Stimulated activated CD4-positive, alpha-beta T cell treated with anti-CD3 and anti-CD28 coated beads, TNF-alpha, amount 100 ng/mL, for 4 hours (primary cell): ENCODE measurements at places on chromosomes 6 and 20.

DNA sequence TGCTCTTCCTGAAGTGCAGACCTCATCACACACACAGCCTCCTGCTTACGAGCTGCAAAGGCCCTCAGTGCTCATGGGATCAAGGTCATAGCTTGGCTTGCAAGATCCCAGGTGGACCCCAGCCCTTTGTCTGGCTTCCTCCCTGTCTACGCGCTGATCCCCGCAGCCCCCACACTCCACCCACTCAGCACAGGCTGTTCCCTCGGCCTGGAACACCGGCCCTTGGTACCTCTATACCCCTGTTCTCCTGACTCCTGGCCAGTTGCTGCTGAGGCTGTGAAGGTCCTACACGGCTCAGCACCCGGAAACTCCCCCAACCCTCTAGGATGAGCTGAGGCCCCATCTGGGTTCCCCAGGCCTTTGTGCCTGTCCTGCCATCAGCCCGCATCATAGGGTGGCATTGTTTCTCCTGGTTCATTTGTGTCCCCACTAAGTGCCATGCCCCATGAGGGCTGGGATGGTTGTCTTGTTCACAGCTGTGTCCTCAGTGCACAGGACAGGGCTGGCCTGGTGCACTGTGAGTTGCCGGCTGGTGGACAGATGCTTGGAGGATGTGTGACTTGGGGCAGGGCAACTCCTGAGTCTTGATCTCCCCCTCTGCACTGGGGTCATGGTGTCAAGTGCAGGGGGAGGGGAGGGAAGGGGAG, 57.0 kb downstream of the ADNP start:
- no peak for DNase-seq

- no peak for DNase-seq
These were observed 54.7 kb downstream of the BMP5 start for GRCh38 chr6:55820696-55821095.

- DNase-seq = no peak
These were observed 2.9 kb upstream of the HIVEP2 start for GRCh38 chr6:142947714-142948480.

GRCh38 chr6:100255701-100256100, 209.0 kb downstream of the SIM1 start:
- DNase-seq = no peak

DNA sequence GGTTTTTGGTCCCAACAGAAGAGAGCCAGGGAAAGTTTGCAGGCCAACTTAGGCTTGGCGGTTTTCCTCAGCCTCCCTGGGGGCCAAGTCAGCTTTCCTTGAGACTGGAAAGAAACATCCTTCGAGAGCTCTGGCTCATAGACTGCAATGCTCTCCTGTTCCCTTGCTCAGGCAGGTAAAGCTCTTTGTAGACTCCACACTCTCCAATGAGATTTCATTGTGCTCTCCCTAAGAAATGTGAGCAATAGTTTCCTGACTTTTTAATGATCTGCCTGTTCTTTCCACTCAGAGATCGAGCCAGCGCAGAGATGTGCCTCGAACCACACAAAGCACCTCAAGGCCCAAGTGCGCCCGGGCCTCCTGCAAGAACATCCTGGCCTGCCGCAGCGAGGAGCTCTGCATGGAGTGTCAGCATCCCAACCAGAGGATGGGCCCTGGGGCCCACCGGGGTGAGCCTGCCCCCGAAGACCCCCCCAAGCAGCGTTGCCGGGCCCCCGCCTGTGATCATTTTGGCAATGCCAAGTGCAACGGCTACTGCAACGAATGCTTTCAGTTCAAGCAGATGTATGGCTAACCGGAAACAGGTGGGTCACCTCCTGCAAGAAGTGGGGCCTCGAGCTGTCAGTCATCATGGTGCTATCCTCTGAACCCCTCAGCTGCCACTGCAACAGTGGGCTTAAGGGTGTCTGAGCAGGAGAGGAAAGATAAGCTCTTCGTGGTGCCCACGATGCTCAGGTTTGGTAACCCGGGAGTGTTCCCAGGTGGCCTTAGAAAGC, 13.9 kb downstream of the TNFAIP3 start:
- no peak for DNase-seq

DNA sequence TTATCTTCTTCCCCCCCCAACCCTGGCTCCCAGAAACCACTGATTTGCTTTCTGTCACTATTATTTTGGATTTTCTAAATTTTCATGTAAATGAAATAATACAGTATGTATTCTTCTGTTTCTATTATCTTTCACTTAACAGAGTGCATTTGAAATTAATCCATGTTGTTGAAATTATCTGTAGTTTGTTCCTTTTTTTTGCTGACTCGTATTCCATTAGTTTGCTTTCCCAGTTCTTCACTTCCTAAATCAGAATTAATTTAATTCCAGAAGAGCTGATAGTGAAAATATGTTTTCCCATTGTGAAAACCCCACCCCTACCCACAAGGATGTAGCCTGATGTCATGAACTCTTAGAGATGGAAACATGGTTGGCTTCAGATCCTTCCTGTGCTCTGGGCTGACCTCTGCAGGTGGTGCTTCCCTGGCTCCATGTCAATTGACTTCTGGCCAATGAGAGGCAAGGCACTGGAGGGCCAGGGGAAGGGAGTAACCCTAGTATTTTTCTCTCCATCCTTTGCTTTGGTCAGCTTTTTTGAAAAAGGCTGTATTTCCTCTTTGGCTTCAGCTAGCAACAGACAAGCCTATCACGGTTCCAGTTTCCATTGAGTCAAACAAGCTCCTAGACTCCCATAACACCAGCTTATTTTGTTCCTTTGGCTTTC, 244.4 kb upstream of the HSF2 start:
- DNase-seq = no peak
